SJCRH30 (cell line): ENCODE measurements at places on chromosomes 11 and 22. TPM values are rescaled to one million over a fixed set of nuclear protein-coding genes. Genes with fewer than 3 reads are reported as not detected.

GRCh38 chr11:86519064-86519911 lies 144.6 kb downstream of the CCDC81 start:
- DNase-seq, result no peak
- H3K36me3 ChIP-seq, result no peaks in the 10 kb centered on the region
- no peak overlapping the region for H3K27ac ChIP-seq
- H3K4me3 ChIP-seq, result no peak overlapping the region
- H3K27me3 ChIP-seq, result no peaks in the 10 kb centered on the region

GRCh38 chr11:111913997-111914396 lies 1.5 kb downstream of the HSPB2 start:
- no peaks in the 10 kb centered on the region for H3K27me3 ChIP-seq
- DNase-seq, result peak; percentile 43
- H3K4me3 ChIP-seq, result no peak overlapping the region; the same call in 1 of the 2 replicates
- H3K27ac ChIP-seq, result peak overlapping the region; percentile 39; the same call in 1 of the 2 replicates

DNA sequence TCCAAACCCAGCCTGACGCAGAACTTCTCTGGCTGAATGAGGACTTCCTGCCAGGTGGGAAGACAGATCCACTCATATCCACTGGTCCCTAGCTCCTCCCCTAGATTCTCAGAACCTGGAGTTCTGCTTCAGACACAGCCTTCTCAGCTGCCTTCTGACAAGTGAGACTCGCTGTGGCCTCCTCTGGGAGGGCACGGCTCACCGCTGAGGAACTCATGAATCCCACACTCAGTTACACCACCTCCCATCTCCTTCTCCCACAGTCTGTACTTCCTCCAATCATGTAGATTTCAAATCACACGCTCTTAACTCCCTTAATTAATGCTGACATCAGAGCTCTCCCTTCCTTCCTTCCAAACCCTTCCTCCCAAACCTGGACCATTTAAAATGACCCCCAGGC lies 86.4 kb upstream of the TMEM45B start:
- no peaks in the 10 kb centered on the region for H3K4me1 ChIP-seq
- no peak overlapping the region for H3K4me3 ChIP-seq
- H3K27ac ChIP-seq, result no peak overlapping the region
- no peak for DNase-seq

DNA sequence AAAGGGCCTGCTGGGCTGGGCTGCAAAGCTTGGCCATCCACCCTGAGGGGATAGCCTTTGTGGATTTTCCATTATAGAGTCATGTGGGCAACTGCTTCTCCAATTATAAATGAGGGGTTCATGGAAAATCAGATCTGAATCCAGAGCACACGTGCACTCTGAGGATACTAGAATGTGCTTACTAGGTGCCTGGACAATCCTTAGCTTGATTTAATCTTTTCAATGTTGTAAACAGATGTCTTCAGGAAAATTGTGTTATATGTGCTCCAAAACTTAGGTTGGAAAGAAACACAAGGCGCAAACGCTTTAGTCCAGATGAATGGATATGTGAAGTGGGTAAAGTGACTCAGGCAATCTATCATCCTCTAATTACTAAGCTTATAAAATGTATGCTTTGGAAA lies 92.0 kb downstream of the SLC17A6 start:
- no peak overlapping the region for H3K4me3 ChIP-seq
- no peak for DNase-seq
- H3K27me3 ChIP-seq, result no peaks in the 10 kb centered on the region
- H3K27ac ChIP-seq, result no peak overlapping the region

DNA sequence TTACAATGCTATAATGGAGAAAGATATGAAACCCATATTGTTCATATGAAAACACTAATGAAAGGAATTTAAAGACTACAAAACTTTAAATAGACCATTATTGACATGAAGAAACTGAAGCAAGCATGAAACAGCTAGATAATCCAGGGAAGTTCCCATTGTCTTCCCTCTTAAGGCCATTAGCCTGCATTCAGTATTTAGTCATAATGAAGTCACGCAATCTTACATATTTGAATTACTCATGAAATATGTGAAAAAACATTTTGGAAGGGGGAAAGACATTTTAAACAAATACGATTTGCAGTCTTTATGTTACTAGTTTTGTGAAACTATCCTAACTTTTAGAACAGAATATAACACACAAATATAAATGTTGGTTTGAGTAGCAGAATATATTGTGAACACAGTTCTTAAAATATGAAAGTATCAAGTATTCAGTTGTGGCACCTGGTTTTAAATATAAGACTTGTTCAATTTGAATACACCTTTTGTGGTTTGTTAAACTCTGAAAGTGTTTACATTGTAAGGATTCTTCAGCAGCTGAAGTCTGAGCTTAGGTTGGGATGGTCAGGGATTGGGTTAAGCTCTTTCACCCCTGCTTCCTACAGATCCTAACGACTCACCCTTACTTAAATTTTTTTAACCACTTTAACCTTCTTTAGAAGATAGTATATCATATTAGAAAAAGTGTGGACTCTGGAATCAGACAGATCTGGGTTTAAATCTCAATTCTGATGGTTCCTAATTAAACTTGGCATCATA lies 500.3 kb upstream of the TENM4 start:
- no peak overlapping the region for H3K4me3 ChIP-seq
- H3K4me1 ChIP-seq, result no peaks in the 10 kb centered on the region
- H3K27me3 ChIP-seq, result peaks cover 3% of the 10 kb centered on the region; the same call in 1 of the 2 replicates
- no peak overlapping the region for H3K27ac ChIP-seq
- no peak for DNase-seq

DNA sequence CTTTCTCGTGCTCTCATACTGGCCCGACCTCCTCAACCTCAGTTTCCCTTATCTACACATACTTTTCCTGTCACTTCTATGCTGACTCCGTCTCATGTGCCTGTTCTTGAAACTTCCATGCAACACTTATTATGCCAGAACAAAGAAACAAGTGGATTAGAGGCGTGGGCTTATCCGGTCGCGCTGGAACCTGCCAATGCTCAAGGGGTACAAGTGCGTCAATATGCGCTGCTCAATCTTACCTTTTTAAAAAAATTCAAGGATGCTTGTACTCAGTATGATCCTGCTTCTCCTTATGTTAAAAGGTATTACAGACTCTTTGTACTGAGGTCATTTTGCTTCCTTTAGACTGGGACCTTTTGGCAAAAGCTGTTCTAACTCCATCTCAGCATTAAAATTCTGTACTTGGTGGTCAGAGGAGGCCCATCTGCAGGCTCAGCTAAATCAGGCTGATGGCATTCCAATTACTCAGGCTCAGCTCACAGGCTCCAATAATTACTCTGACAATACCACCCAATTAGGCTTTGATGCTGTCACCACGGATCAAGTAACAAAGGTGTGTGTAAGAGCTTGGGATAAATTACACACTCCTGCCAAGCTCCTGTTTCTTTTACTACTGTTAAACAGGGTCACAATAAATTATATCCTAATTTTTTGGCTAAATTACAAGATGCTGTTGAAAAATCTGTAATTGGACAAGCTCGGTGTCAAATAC lies 26.3 kb upstream of the ALDH3B2 start:
- no peak overlapping the region for H3K27ac ChIP-seq
- H3K4me1 ChIP-seq, result no peaks in the 10 kb centered on the region
- H3K27me3 ChIP-seq, result no peaks in the 10 kb centered on the region; the same call in 1 of the 2 replicates
- H3K36me3 ChIP-seq, result no peaks in the 10 kb centered on the region
- DNase-seq, result no peak
- no peak overlapping the region for H3K4me3 ChIP-seq

DNA sequence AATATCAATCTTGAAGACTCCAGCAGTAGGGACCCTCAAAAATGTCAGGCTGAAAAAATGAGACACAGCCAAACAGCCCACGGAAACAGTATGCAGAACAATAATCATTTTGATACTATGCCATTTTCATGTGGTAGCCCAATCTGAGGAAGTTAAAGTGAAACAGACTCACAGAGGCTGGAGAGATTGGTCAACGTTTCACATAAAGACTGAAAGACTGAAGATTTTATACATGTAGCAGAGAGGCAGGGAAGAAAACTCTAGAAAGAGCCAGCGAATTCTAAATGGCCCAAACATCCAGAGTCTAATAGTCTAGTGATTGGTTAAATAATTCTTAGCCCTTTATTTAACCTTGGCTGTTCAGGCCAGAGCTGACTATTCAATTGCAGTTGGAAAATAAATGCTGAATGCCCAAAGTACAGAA lies 49.4 kb downstream of the MAML2 start:
- H3K27ac ChIP-seq, result no peak overlapping the region
- H3K4me1 ChIP-seq, result no peaks in the 10 kb centered on the region; the same call in 1 of the 2 replicates
- no peak for DNase-seq
- H3K4me3 ChIP-seq, result no peak overlapping the region
- no peaks in the 10 kb centered on the region for H3K36me3 ChIP-seq

DNA sequence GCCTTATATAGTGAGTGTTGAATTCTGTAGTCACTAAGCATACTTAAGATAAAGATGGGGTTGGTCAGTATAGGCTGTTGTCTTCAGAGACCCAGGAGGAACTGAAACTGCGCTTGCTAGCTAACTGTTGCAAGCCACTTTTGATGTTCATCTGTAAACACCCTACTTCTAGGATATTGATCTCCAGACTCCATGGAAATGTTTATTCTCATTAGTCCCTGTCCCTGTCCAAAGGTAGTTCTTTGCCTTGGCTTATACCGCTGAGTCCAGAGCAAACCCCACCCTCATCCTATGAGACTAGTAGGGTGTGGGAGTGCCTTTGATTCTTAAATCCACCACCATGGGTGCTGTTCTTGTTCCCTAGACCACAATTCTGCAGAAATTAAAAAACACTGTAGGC lies 36.4 kb downstream of the DEPDC5 start:
- H3K27ac ChIP-seq, result no peak overlapping the region
- DNase-seq, result no peak
- peaks cover 17% of the 10 kb centered on the region for H3K36me3 ChIP-seq
- H3K4me1 ChIP-seq, result no peaks in the 10 kb centered on the region
- no peaks in the 10 kb centered on the region for H3K27me3 ChIP-seq
- no peak overlapping the region for H3K4me3 ChIP-seq

DNA sequence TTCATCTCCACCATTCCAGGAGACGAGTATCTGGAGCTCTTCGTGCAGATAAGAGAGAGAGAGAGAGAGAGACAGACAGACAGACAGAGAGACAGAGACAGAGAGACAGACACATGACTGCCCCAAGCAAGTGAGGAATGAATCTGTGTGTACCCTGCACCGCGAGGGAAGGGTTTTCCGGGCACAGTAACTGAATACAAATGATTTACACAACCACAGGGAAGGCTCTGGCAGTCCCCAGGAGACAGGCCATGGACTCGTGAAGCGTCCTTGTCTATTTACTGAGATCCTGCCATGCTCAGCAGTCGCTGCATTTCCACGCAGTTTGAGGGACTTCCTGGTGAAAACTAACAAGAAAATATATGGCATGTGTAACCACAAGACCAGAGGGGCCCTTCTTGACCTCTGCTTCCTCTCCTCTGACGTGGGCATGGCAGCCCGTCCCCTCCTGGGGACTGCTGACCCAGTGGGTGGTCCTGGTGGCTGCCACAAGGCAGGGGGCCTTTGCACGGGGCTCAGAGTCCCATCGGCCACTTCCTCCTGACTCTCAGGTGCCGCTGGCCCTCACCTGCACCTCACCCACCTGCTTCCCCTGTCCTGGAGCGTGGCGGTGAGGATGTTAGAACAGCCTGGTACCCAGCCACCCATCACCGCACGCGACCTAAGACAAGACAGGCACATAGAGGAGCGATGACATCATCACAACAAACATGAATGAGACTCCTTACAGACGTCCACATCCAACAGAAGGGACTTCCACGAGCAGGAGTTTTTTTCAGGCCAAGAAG lies 75.9 kb downstream of the PHF21B start:
- H3K4me1 ChIP-seq, result peaks cover 7% of the 10 kb centered on the region; the same call in 1 of the 2 replicates
- H3K27me3 ChIP-seq, result no peaks in the 10 kb centered on the region
- no peak overlapping the region; the same call in 1 of the 2 replicates for H3K27ac ChIP-seq
- H3K4me3 ChIP-seq, result no peak overlapping the region
- peak; percentile 10 for DNase-seq

- no peak overlapping the region for H3K4me3 ChIP-seq
- no peak for DNase-seq
- H3K27me3 ChIP-seq, result no peaks in the 10 kb centered on the region
- no peak overlapping the region for H3K27ac ChIP-seq
- H3K36me3 ChIP-seq, result no peaks in the 10 kb centered on the region
Measured at GRCh38 chr11:126731576-126732142, 268.9 kb downstream of the KIRREL3 start.

GRCh38 chr22:17250380-17251082 lies 31.3 kb upstream of the ADA2 start:
- no peaks in the 10 kb centered on the region for H3K36me3 ChIP-seq
- no peak overlapping the region for H3K27ac ChIP-seq
- no peaks in the 10 kb centered on the region for H3K27me3 ChIP-seq

DNA sequence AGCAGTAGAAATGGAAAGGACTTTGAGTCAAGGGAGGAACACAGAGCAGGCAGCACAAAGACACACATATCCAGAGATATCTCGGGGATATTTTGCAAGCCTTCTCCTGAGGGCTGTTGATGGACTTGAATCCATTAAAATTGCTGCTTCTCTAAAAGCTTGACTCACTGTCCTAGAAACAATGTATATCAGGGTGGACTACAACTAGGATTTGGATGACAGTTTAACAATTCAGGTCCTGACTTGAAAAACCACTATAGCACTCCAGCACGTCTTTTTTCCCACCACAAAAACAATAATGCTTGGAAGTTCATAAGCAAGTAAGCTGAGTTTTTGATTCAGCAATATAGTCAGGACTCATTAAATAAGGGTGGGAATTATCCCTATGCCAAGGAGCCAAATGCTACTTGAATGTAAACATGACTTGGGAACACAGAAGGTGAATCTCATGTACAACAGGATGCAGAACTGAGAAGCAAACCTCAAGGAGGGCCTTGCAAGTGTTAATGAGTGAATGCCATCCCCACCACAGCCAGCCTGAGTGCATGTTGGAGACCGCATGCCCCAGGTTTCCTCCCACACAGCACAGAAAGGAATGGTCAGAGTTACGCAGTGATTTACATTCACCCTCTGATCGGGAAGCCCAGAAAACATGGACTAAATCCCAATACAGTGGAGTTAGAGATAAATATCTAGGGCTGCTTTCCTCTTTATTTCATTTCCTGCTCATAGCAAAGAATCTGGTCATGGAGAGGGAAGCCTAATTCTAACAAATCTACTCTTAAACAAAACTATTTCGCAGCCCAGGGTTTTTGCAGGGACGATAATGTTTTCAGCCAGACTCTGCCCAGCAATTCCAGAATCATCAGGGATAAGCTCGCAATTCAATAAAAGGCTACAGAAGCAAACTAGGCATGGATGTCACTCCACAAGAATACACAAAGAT lies 98.4 kb upstream of the OR9G4 start:
- no peaks in the 10 kb centered on the region for H3K4me1 ChIP-seq
- no peaks in the 10 kb centered on the region for H3K36me3 ChIP-seq
- H3K27me3 ChIP-seq, result no peaks in the 10 kb centered on the region
- no peak for DNase-seq
- no peak overlapping the region for H3K4me3 ChIP-seq

- H3K27ac ChIP-seq, result no peak overlapping the region
- no peaks in the 10 kb centered on the region for H3K4me1 ChIP-seq
- peak; percentile 26 for DNase-seq
Measured at GRCh38 chr11:13247606-13248296, 29.8 kb upstream of the BMAL1 start.

- no peaks in the 10 kb centered on the region for H3K27me3 ChIP-seq
- peak overlapping the region; percentile 35 for H3K27ac ChIP-seq
- no peak overlapping the region for H3K4me3 ChIP-seq
- peaks cover 35% of the 10 kb centered on the region for H3K4me1 ChIP-seq
- no peaks in the 10 kb centered on the region for H3K36me3 ChIP-seq
- DNase-seq, result peak; percentile 55
Measured at GRCh38 chr11:86460461-86461385, 86.0 kb downstream of the CCDC81 start.

The USP35 gene
- total RNA-seq, result 3.0 and 5.1 TPM in 2 replicates

The TSGA10IP gene
- not detected in 2 replicates for total RNA-seq

The PLXNB2 gene
- total RNA-seq, result 104 and 109 TPM in 2 replicates

The VPS26B gene
- 38.2 and 39.1 TPM in 2 replicates for total RNA-seq

The KCNK7 gene
- total RNA-seq, result 0.28 TPM in 1 of 2 replicates, not detected in the other

The KCNK4 gene
- not detected in 2 replicates for total RNA-seq

The CBL gene
- total RNA-seq, result 11.8 and 12.9 TPM in 2 replicates

The CNGA4 gene
- total RNA-seq, result not detected in 2 replicates
